Effector CD4-positive, alpha-beta T cell (primary cell): ENCODE measurements at places on chromosomes 5 and 9.

DNA sequence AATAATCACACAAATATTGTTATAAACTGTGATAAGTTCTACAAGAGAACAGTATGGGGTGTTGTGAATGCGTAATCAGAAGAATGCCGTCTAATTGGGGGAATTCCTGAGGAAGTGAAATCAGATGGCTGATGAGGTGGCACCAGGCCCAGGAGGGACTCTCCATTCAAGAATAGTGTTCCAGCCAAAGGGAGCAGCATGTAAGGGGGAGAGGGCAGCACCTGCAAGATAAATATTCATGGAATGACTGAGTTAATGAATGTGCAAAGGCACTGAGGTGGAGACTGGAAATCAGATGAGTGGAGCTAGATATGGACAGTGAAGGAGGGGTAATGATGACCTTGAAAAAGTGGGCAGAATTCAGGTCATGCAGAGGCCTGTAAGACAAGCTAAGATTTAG lies 250.6 kb downstream of the ARRDC3 start:
- no peak for DNase-seq

- no peak for DNase-seq
These were observed 90.1 kb downstream of the GOLPH3 start for GRCh38 chr5:32083981-32084430.

DNA sequence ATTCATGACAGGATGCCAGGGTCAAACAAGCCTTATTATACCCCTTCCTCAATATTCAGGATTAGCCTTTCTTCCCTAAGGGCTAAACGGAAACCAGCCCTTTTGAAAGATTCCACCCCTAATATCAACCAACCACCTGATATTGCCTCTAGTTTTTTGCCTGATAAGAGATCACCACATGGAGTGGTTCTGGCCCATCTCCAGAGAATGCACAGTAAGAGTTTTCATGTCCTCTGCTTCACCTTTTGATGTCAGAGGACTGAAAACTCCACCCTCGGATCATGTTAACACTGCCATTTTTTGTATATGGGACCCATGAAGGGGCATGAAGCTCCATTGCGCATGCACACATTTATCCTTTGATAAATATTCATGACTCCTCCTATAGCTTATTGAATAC lies 5.8 kb upstream of the LNPEP start:
- DNase-seq = no peak

- DNase-seq = no peak
These were observed 93.5 kb upstream of the TNPO1 start for GRCh38 chr5:72722792-72723452.

GRCh38 chr9:97388721-97389238 lies 23.1 kb upstream of the TDRD7 start:
- no peak for DNase-seq

DNA sequence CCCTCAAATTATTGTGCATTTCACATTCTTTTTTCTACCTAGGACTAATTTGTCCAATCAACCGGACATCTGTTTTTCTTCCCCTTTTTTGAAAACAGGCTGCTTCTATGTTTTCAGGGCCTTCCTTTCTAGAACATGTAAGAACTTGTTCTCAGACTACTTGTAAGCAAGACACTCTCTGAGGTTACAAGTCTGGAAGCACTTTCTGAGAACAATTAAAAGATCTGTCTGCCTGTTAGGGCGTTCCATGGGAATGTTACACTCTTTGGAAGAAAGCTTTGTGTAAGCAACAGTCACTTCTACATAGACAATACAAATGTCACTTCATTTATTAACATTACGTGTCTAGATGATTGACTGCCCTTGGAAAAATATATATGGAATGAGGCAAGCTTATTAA lies 50.9 kb upstream of the HSPB3 start:
- DNase-seq = no peak

- no peak for DNase-seq
These were observed 38.4 kb downstream of the ROR2 start for GRCh38 chr9:91911657-91912056.

GRCh38 chr9:98989036-98990000 lies 45.6 kb downstream of the COL15A1 start:
- no peak for DNase-seq

DNA sequence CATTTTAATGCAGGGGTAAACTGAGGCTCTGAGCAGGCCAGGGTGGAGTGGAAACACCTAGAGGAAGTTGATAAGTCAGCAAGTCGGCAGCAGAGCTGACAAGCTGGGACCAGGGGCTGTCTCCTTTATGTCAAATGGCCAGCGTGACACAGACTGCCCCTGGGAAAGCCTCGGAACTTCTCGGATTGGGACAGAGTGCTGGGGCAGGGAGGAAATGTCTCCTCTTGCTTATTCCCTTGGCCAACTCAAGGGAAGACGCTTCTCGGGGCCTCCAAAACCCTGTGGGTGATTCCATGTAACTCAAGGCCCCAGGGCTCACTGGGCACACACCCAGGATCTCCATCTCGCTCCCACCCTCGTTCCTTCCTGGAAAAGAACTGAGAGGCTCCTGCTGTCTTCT lies 25.4 kb upstream of the ANXA6 start:
- no peak for DNase-seq

DNA sequence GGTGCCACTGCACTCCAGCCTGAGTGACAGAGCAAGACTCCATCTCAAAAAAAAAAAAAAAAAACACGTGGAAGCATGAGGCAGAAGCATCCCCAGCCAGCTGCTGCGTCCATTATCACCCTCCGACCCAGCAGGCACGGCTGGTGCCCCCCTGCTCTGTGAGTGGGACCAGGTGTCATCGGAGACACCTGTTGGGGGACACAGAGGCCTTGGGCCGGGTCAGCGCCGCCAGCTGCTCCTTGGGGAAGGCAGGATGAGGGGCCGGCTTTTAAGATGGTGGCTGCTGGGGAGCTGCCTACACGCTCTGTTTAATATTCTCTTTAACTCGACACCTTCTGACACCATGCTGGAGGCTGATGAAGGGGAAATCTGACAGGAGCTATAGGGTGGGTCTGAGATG lies 80.2 kb upstream of the RUFY1 start:
- DNase-seq = no peak

- DNase-seq = no peak
These were observed 526.4 kb downstream of the NR2F1-AS1 start for GRCh38 chr5:93054424-93055163.

GRCh38 chr5:73812962-73813588 lies 187.1 kb downstream of the ARHGEF28 start:
- DNase-seq = no peak

DNA sequence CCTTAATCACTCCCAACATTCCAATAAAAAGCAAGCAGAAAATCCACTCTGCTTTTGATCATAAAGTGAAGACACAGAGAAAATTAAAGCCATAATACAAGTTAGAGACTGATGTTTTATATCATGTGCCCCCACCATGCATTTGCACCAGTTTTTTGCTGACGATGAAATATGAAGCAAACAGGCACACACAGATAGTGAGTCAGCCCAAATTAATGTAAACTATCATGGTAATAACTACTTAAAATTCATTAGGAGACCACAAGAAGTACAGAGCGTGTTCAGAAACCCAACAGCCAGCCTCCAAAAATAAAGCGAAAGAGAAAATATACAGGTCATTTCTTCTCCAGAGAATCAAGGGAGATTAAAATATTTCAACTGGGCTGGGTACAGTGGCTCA lies 46.4 kb upstream of the KDM4C start:
- no peak for DNase-seq

GRCh38 chr5:172050080-172050479 lies 43.6 kb upstream of the FBXW11 start:
- DNase-seq = no peak

- DNase-seq = no peak
These were observed 176.4 kb downstream of the C5orf15 start for GRCh38 chr5:133792024-133792423.

GRCh38 chr5:169012450-169012849 lies 288.5 kb downstream of the SLIT3 start:
- no peak for DNase-seq

- no peak for DNase-seq
These were observed 212.7 kb downstream of the CHSY3 start for GRCh38 chr5:130116972-130117371.

GRCh38 chr5:83718936-83719495 lies 1.6 kb downstream of the HAPLN1 start:
- no peak for DNase-seq

DNA sequence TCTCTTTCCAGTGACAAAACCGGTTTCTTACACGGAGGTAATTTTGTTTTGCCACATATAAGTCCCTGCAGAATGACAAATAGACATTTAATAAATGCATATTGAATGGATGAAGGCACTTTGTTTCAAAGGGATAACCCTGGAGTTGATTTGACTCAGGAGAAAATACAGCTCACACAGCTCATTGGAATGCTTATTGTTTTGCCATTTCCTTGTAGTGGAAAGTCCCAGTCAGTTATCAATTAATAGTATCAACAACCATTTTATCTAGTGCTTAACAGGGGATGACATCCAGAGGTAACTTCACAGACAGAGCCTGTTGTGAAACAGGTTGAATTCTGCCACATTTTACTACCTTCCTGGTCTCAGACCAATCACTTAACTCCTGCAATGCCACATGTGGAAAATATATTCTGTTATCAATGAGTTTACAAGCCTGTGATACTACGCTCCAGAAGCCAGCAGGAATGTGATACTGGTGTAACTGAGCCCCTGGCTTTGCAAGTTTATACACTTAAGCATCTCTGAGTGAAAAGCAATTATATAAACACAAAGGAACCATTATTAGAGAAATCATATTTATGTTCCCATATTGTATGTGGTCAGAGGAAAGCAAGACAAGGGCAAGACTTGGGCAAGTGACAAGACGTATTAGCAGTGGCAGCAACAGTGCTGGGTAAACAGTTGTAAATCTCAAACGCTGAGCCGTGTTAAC lies 123.1 kb upstream of the ANKRD55 start:
- no peak for DNase-seq

DNA sequence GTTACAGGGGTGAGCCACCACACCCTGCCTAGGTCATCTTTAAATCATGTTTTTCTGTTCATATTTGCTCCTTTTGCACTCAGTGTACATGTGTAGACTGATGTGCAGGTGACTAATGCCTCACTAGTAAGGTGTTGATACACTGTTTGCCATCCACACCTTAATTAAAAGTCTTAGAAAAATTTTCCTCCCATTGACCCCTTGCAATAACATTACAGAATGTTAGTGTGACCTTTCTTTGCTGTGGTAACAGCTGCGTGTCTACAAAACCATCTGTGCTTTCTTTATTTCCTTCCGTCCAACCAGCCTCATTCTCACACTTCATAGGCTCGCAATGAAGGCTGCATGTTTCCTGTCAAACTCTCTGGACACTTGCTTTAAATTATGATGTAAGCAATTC lies 6.6 kb upstream of the CEMIP2 start:
- DNase-seq = no peak
